ENCODE measurements at places on chromosomes 7 and 10.

- no peak for DNase-seq
These were observed 174.5 kb downstream of the LRRN3 start for GRCh38 chr7:111265394-111265793.

- no peak for DNase-seq
These were observed 12.3 kb upstream of the OSBPL3 start for GRCh38 chr7:24992314-24992713.

DNA sequence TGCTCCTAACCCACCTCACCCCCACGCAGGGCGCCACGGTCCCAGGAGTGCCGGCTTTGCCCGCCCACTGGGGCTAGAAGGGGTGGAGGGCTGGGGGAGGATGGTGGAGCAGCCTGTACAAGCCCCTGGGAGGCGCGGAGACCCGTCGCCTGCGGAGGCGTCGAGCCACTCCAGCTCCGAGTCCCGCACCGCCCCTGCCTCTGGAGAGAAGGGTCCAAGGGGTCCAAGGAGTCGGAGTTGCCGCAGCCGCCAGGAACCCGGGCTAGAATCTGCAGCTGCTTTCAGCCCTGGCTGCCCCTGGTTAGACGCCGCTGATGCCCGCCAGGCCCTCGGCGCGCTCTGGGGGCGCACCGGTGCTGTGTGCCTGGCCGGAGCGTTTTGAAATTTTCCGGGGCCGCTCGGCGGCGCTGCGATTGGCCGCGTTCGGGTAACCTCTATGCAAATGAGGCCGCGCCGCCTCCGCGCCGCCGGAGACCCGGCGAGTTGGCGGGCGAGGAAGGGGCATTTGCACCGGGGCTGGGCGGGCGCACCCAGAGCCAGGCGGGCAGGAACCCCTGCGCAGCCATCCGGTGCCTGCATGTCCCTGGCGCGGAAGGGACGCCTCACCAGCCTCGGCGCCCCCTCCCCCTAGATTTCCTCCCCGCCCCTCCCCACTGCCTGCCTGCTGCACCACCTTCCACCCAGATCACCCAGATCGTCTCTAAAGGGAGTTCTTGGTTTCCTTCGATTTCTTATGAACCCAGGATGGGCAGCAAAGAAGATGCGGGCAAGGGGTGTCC is at the start of gene HMX2:
TSS of gene HMX2 (plus strand) at position 502 of the 779 bp plus-strand sequence. CDS start at position 745, 243 bp downstream.
- DNase-seq = no peak

DNA sequence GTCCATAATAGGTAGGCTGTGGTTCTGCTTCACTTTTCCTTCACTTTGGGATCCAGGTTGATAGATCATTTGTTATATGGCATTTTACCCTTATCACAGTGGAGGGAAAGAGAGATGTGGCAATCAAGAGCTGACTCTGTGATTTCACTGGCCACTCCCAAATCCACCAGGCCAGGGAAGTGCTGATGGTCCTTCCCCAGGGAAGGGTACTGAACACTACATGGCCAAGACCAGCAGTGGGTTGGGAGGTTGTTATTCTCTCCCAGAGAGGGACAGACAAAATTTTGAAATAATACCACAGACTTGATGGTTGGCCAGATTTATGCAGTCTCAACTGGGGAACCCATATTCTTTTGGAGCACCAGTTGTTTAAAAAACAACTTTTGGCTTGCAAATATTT is 102.5 kb downstream of the SND1 start:
- no peak for DNase-seq

- DNase-seq = peak; percentile 58
These were observed 73.8 kb downstream of the CUL1 start for GRCh38 chr7:148772297-148773089.

GRCh38 chr10:70455213-70455630 is 13.7 kb upstream of the NODAL start:
- no peak for DNase-seq

DNA sequence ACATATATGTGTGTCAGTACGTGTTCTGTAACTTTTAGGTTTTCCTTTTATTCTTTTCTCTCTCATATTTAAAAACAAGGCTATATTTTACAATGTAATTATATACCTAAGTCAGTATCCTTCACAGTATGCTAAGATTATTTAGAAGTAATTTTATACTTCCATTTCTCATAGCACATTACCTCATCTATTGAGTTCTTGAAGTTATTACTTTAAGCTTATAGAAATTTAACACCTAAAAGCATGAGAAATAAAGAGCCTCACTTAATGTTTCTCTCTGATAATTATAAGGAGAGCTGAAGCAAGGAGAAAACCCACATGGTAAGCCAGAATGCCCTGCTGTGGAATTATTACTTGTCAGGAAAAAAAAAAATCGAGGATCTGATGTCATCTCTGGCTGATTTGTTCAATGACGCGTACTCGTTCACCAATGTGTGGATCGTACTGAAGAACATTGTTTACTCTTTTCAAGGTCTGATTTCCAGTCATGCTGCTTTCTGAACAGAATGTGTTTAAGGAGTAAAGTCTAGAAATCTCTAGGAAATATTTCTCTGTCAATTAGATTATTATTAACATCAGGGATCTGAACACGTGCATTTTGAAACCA is 21.9 kb downstream of the CACNB2 start:
- no peak for DNase-seq

- DNase-seq = no peak
These were observed 10.9 kb upstream of the KCNMA1 start for GRCh38 chr10:77648472-77648871.

DNA sequence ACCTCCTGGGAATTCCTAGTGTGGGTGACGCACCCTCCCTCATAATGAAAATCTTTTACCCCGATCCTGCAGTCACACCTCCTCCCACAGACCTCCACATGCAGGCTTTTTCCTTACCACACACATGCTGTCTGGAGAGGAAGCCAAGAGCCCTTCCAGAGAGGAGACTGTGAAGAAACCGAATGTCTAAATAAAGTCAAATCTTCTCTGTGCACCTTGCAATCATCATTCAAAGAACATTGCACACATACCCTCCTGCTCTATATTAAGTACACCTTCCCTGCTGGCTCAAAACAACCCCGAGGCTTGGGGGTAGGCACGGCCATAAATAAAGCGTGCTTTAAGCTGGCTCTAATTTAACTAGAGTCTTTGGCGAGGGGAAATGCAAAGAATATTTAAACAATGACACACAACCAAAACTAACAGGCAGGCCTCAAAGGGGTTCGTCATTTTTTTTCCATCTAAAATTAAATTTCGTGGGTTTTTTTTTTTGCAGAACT is 34.9 kb downstream of the CALML3 start:
- peak; percentile 55 for DNase-seq

DNA sequence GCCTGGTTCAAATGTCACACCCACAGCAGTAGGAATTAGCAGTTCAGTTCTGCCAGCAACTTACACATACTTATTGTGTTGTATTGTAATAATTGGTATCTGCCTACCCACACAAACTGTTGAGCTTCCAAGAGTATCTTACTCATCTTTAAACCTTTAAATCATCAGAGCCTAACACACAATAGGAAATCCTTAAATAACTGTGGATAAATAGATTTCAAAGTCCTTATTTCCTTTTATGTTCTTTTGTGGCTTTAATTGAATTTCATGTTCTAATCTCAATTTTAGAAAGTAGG is 3.9 kb downstream of the CASD1 start:
- no peak for DNase-seq

DNA sequence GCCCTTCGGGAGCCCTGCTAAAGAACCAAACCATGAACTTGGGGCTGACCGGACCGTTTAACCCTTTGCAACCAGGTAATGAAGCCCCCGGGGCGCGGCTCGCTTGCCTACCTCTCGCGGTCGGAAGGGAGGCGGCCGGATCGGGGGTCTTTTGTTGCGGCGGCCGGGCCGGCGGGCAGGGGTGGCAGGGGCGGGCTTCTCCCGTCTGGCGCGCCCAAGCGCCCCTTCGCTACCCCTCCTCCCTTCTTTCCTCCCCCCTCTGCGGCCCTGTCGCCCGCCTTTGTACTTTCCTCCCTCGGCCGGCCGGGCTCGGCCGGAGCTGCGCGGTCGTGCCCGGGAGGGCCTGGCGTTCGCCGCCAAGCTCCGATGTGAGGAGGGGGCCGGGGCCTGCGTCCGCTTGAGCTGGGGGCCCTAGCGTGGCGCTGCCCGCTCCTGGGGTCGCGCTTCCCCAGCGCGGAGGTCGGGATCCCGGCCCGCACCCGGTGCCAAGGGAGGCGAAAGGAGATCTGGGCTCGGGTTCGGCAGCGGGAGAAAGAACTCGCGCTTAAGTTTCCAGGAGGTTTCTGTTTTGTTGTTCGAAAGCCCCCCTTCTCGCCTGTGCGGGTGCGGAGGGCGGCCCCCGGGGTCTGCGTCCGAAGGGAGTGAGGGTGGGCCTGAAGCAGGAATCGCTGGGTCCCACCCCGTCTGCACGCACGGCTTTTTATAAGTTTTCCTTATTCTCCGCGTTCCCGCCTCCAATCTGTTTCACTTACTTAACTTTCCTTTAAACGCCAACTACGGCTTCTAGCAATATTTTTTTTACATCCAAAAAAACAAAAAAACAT is 436.8 kb upstream of the GALNT17 start:
- DNase-seq = no peak

DNA sequence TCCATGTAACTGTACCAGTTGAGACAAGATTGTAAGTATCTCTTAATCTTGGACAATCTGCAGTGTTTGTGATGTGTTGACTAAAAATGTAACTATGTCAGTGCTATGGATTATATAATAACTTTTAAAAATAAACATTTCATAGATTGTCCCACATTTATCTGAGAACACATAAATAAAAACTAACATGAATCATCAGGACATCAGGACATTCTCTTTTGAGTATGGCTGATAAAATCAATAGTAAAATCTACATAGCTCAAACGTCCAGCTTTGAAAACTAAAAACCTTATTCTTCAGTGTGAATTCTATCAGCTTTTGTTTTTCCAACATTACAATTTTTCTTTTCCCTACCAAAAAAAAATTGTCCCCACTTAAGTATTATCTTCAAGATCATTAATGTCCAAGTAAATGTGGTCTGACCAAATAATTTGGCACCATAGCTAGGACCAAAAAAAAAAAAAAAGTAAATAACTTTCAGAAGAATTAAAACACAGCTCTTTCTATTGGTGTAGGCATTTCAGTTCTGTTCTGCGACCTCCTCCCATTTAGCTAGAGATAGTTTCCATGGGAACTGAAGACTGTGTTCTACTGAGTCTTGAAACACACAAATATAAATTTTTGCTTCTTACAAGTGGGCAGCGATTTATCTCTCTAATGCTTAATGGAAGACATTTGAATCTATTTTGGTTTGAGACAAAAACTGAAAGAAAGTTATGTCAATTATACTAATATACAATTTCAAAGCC is 123.0 kb upstream of the SGCE start:
- no peak for DNase-seq

DNA sequence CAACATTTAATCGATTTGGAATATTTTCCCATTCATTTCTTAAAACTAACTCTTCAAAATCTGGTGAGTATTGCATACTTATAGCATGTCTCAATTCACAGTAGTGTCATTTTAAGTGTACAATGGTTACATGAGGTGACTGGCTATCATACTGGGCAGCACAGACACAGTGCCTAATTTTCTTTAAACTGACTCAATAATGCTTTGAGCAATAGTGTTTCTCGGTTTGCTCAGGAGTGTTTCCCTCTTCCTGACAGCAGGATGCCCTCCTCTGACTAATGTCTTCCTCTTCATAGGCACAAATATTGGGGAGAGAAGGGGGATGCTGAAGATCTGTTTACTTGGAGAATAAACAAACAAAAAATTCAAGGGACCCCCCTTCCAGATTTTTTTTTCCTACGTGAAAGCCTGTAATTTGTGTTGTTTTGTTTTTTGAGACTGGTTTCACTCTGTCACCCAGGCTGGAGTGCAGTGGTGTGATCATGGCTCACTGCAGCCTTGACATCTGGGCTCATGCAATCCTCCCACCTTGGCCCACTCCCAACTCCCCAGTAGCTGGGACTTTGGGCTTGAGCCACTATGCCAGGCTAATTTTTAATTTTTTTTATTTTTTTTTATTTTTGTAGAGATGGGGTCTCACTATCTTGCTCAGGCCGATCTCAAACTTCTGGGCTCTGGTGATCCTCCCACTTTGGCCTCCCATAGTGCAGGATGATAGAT is 2.2 kb downstream of the MRC1 start:
- DNase-seq = no peak

DNA sequence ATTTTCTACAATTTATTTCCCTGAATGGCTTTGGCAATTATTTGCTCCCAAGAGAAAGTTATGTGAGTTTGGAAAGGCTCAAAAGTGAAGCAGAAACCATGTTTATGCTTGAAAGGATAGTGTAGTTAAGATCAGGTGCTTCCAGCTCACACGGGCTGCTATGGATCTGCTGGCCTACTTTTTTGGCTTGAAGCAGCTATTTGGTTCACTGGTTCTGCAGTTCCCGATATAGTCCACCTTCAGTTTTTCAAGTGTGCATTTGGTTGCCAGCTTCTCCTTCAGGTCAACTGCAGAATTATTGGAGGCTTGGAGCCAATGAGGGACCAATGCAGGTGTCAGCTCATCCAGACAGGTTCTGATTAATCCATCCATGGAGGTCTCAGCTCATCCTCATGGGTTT is 484.3 kb upstream of the SEMA3A start:
- no peak for DNase-seq

DNA sequence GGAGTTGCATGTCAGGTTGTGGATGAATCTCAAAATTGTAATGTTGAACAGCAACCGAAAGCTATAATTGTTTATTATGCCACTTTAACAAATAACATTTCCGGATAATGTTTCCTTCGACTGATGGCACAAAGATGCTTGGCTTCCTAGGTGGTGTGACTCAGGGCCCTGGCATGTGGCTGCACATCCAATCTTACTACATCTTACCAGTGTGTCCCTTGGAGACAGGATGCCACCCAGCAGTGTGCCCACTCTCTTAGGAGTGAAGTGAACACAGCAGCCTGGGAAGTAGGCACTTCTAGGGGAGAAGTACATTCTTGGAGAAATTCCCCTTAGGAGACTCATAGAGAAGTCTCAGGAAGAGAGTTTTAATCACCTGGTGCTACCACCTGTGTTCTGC is 33.0 kb upstream of the GPR26 start:
- no peak for DNase-seq

GRCh38 chr7:36278620-36279172 is 111.0 kb upstream of the ANLN start:
- peak; percentile 61 for DNase-seq

DNA sequence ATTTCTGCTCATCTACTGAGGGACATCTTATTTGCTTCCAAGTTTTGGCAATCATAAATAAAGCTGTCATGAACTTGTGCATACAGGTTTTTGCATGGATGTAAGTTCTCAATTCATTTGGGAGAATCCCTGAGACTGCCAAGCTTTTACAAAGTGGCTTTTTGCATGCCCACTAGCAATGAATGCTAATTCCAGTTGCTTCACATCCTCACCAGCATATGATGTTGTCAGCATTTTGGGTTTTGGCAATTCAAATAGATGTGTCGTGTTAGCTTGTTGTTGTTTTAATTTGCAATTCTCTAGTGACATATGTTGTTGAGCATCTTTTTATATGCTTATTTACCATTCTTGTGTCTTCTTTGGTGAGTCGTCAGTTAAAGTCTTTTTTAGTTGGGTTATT is 57.2 kb downstream of the RAB18 start:
- DNase-seq = no peak

DNA sequence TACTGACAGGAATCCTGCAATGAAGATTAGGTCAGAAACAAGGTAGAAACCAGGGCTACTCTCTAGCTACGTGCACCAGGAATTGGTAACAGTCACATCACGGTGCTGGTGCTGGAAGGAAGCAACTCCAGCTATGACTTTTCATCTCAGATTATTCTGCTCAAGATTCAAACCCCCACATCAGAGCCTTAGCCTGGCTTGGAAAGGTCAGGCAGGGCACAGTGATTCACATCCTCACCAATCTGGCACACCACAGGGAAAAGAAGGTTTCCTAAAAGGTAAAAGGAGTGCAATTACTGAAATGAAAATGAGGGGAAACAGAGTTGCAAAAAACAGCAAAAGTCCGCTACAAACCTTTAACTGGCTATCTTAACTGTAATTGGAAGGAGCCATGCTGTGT is 240.2 kb upstream of the NPSR1 start:
- no peak for DNase-seq

- peak; percentile 37 for DNase-seq
These were observed 501.6 kb downstream of the GALNT17 start for GRCh38 chr7:71633551-71634008.

Measured in GM04504 (cell line).